ENCODE measurements at places on chromosomes 1 and 21.

GRCh38 chr1:218397752-218398339, 52.7 kb downstream of the TGFB2 start:
- DNase-seq: no peak

DNA sequence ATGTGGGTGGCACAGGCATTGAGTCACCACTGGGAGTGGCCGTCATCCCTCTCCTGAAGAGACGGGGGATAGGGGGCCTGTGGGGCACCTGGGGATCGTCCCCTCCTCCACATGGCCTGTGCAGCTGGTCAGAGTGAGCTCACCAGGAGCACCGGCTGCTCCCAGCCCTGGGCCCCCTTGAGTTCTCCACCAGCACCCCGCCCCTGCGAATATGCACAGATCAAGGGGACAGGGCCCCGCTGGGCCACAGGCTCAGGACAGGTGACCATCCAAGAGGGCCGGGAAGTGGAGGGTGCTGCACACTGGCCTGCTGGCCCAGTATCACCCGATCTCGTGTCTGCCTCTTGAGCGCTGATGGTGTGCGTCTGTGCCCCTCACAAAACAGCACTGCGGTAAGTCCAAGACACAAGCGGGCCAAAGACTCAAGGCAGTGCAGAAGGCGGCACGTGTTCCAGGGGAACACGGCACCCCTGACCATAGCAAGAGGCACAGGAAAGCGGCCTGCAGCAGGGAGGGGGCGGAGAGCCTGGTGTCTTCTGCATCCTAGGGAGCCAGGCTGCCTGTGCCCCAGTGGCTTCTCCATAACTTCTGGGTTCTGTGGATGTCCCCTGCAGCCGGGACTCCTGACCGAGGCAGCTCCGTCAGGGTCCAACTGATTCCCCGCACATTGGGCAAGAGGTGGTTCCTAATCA, 18.1 kb upstream of the TSPEAR start:
- DNase-seq: no peak

DNA sequence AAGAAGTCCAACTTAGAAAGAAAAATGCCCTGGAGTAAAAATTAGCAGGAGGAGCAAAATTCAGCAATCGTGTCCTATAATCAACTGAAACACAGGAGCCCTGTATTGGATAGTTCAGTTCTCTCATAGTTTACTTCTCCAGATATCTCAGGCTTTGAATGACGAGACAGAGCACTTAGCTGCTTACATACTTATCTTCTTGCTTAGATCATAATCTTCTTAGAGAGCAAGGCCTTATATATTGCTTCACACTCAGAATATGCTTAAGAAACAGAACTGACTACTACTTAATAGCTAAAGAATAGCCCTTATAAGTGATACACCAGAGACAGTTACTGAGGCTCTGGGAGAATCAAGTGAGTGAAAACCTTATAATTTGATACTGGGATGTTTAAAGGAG, 38.9 kb downstream of the TOR3A start:
- DNase-seq: no peak

- no peak for DNase-seq
Observed at GRCh38 chr1:187454010-187454409, 625.3 kb downstream of the PLA2G4A start.

GRCh38 chr1:119327450-119328155, 41.0 kb upstream of the HAO2 start:
- peak; percentile 13 for DNase-seq

DNA sequence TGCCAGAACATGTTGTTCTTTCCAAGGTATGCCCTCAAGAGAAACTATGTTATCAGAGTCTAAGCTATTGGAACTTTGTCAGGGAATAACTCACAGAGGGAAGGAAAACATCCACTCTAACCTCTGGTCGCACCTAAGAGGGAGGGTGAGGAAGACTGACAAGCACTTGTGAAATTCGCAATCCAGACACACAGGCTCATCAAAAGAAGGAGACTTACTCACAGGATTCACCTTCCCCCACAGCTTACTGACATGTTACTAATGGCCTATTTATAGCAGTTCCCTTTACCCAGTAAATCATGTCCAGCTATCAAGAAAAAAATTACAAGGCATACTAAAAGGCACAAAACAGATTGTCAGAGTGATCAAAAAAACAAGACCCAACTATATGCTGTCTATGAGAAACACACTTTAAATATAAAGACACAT, 36.9 kb downstream of the WDR64 start:
- no peak for DNase-seq

DNA sequence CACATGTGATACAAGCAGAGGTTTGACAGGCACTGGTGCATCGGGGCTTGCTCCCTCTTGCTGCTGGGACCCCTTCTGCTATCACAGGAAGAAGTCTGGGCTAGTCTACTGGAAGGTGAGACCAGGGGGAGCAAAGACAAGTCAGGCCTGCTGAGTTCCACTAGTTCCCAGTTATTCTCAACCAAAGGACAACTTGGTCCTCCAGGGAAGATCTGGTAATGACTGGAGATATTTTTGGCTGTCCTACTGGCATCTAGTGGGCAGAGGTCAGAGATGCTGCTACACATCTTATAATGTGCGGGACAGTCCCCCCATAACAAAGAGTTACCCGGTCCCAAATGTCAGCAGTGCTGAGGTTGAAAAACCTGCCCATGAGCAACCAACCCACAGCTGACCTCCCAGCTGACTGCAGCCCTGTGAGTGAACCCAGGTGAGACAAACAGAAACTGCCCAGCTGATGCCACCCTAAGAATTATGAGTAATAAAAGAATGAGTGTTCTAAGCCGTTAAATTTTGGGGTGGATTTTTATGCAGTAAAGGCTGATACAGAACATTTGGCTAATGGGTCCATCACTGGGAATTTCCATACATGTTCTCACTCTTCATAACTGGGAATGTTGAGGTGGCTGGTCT, 71.6 kb downstream of the NENF start:
- no peak for DNase-seq

GRCh38 chr1:56915960-56916359, 49.9 kb downstream of the C8B start:
- DNase-seq: no peak

- DNase-seq: peak; percentile 71
Observed at GRCh38 chr1:25028907-25029599, 99.0 kb upstream of the RUNX3 start.

- no peak for DNase-seq
Observed at GRCh38 chr21:44437371-44437695, 18.0 kb upstream of the LRRC3 start.

- DNase-seq: peak; percentile 62
Observed at GRCh38 chr1:102970496-102971078, 137.7 kb downstream of the COL11A1 start.

DNA sequence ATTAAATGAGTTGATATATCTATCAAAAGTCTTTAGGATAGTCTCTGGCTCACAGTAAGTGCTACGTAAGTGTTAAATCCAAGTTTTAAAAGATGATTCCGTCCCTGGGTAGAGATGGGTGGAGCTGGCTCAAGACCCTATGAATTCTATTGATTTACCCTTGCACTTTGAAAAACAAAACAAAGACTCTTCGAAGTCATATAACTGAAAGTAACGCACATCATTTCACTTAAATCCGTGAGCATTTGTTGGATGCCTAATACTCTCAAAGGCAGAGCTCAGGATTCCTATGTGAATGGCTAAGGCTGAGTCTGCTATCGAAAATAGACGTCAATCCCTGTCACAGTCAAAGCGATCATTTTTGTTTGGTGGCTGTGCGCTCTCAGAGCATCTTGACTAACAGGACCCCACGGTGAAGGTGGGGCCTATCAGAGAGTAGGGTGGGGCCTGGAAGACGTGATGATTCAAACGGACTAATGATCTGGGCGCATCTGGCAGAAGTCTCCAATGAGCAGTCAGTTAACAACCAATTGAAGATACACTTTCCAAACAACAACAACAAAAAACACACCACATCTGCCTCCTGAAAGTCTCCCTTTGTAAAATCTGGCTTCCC, 1.2 kb upstream of the NUCKS1 start:
- peak; percentile 70 for DNase-seq

DNA sequence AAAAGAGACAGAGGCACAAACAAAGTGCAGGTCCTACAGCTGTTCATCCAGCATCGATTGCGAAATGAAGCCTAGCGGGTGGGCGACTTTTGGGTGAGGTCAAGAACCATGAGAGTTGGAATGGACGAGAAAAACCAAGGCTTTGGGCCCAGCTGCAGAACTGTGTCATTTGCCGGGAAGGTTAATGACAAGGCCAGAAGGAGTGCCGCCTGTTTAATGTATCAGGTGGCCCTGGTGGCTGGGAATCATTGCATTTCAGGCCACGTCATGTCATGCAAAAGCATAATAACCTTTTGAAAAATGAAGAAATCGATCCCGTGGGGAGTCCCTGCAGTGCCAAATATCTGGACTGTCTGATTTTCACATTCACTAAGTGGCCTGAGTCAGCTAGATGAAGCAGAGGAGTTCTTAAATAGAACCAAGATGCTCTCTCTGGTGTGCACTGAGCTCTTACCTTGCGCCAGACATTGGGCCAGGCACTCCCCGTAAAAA, 8.1 kb upstream of the RCC2 start:
- DNase-seq: no peak

DNA sequence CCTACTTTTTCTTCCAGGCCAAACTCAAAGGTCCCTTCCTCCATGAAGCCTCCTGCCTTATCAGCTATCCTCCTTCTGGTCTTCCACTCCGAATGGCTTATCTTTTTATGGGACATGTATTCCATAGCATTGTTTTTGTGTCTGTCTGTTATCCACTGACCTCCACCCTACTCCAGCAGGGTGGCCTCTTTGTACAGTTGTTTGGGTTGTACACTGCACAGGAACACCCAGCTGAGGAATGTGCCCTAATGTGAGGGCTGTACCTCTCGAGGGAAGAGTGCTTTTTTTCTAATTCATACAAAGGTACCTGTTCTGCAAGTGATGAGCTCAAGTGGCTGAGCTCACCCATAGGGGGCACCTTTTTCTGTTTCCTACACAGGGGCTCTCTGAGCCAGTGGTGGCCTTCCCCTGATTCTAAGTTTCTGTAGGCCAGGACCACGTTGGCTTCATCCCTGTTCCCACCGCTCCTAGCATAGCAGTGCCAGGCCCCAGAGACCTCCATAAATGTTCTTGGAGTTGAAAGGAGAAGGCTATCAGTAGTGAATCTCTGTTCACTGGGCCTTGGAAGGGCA, 108.2 kb downstream of the FOXD2 start:
- DNase-seq: no peak

GRCh38 chr1:59947047-59947938, 20.7 kb upstream of the CYP2J2 start:
- DNase-seq: peak; percentile 61

DNA sequence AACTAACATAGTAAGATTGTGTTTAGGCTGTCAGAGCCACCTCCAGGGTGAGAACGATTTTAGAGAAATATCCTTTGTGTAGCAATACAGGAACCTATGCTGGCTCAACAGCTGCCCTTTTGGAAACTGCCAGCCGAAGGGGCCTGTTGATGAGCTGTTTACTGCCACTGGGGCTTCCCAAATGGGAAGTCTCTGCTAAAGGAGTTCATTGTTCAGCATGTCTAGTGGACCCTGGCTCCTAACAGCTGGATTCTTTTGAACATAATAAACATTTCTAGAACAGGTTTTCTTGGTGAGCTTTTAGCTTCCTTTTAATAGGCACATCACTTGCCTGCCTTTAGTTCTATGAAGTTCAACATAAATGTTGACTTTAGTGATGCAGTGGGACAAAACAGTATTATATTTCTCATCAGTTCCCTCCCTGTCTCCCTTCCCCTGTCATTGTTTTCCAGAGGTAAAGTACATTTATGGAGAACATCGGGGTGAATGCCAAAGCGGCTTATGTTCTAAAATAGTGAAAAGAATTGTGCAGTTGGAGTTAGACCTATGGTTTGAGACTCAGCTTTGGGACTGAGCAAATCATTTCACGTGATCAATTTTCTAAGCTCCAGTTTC, 57.4 kb downstream of the UCK2 start:
- DNase-seq: peak; percentile 63

DNA sequence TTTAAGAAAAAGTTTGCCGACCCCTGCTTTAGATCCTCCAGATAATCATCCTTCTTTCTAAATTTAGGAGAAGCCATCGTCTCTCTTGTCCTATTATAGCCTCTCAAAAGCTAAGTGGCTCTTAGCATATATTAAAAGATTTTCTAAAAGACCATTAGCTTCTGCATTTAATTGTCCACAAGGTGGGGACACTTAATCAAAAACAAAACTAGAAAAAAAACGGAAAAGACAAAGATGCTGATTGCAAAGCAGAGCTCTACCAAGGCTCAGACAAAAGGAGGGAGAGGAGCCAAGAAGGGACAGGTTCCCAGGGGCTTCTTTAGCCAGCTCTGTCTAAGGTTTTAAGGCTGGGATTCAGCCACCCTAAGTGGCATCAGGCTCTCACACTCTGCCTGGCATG, 128.3 kb upstream of the HMGB4 start:
- DNase-seq: no peak

DNA sequence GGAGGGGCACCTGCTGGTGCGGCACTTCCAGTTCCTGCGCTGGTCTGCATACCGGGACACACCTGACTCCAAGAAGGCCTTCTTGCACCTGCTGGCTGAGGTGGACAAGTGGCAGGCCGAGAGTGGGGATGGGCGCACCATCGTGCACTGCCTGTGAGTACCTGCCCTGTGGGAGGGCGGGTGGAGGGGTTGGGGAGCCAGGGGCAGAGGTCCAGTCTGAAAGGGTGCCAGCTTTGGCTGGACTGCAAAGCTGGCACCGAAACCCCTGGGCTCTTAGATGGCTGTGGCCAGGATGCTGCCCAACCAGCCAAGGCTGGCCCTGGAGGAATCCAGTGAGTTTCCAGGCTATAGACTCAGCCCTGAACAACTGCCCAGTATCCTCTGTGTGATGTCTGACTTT, 87.3 kb downstream of the PTPRU start:
- DNase-seq: no peak

DNA sequence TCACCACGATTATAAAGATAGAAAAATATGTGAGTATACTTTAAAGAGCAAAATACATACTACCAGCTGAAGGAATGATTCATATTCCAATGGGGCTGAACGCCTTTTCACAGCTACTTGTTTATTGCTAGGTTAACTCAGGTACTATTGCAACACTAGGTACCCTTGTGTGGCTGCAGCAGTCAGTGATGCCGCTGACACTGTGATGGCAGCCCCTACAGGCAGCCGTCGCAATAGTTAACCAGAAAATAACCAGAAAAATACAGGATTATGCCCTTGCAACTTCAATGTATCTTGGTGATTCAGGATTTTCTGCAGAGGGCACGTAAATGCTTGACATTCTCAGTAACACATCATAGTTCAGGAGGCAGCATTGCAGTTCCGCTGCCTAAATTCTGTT, 1.6 kb upstream of the MARK1 start:
- DNase-seq: no peak

DNA sequence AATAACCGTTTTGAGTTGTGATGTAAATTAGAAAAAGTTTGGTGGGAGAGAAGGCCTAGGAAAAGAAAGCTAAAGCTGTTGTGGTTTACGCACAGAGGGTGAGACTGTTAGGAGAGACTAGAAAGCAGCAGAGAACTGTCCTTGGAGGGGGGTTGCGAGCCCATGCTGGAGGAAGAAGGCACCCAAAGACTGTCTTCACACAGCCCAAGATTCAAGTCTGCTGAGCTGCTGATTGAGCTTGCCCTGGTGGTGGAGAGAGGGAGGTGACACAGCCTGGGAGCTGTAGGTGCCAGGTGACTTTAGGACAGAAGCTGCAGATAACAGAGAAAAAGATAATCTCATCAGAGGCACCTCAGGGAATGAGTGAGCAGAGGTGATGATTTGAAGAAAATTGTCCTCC, 18.3 kb upstream of the TLR5 start:
- DNase-seq: no peak

- no peak for DNase-seq
Observed at GRCh38 chr1:47031059-47031458, 7.6 kb downstream of the CYP4X1 start.
